ENCODE measurements at places on chromosomes 5 and 9.
A peak's percentile ranks its signal among the peaks of the same experiment; 100 is the strongest.

- DNase-seq, result no peak
These were observed 88.6 kb downstream of the PPP2R2B start for GRCh38 chr5:146789712-146790653.

GRCh38 chr5:66898241-66898995, 298.2 kb downstream of the CD180 start:
- peak; percentile 4 for DNase-seq

- DNase-seq, result no peak
These were observed 511.0 kb upstream of the RIOK2 start for GRCh38 chr5:97694091-97694490.

- DNase-seq, result no peak
These were observed 67.1 kb downstream of the ADAMTS12 start for GRCh38 chr5:33824516-33825195.

GRCh38 chr5:154373729-154374179, 72.0 kb upstream of the SAP30L start:
- DNase-seq, result no peak

GRCh38 chr9:125784286-125785049, 37.3 kb downstream of the PBX3 start:
- DNase-seq, result no peak

GRCh38 chr5:109223531-109223930, 186.2 kb downstream of the PJA2 start:
- DNase-seq, result no peak

GRCh38 chr9:38065369-38066075, 3.5 kb downstream of the SHB start:
- no peak for DNase-seq

DNA sequence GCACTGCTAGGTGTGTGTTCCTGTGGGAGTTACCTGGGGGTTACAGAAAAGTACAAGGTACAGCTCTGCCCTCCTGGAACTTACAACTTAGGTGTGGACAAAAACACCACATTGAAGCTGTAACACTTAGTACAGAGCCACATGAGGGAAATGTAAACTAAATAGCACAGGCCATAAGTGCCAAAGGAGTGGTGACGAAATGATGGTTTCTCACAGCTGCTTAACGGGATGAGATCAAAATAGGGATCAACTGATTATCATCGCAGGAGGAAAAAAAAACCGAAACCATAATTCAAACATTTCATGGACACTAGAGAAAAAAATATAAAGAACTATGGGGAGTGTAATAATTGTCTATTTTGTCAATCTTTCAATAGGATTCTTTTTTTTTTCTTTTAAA, 5.9 kb downstream of the LIX1 start:
- no peak for DNase-seq

GRCh38 chr5:131994533-131995226, 16.8 kb downstream of the ACSL6 start:
- no peak for DNase-seq

DNA sequence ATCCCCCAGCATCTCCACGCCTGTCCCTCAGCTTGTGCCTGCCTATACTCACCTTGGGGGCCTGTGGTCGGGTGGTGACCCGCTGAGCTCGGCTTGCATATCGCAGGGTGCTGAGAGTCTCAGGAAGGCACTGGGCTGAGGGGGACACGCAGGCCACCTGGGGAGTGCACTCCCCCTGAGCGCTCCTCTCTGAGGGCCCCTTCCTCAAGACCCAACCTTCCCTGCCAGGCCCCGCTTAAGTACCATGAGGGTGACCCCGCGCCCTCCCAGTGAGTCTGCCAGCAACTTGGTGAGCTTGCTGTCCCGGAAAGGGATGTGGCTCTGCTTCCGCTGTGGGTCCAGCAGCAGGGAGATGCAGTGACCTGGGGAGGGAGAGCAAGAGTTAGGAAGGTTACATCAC, 4.1 kb downstream of the KIF12 start:
- DNase-seq, result no peak

GRCh38 chr5:97548739-97549080, 365.7 kb upstream of the RIOK2 start:
- DNase-seq, result no peak

GRCh38 chr9:14750821-14751220, 28.3 kb upstream of the CER1 start:
- no peak for DNase-seq

DNA sequence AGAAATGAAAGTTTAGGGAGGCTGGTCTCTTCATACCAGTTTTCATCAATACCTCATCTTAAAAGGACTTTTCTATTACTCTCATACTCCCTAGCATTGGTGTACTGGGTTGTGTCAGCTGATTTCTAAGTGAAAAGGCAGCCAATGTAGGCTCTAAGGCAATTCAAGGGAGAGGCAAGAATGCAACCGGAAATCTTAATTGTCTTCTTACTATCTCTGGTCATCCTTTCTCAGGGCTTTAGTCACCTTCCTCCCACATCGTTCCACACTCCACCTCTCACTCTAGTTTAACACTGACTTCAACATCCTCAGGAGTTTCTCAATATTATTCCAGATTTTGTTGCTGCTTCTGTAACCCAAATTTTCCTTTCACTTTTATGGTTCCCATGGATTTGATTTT, 281.8 kb upstream of the RFX3 start:
- DNase-seq, result no peak

- no peak for DNase-seq
These were observed 31.7 kb upstream of the CDH6 start for GRCh38 chr5:31161781-31162181.

- DNase-seq, result no peak
These were observed 188.8 kb downstream of the BNC2 start for GRCh38 chr9:16681652-16681987.

GRCh38 chr9:70049672-70050271, 6.1 kb downstream of the MAMDC2 start:
- DNase-seq, result no peak

GRCh38 chr5:148403344-148403743, 19.6 kb downstream of the FBXO38 start:
- no peak for DNase-seq

- no peak for DNase-seq
These were observed 173.7 kb upstream of the SPEF2 start for GRCh38 chr5:35443803-35444595.

GRCh38 chr5:125725691-125726090, 697.5 kb upstream of the GRAMD2B start:
- DNase-seq, result no peak

DNA sequence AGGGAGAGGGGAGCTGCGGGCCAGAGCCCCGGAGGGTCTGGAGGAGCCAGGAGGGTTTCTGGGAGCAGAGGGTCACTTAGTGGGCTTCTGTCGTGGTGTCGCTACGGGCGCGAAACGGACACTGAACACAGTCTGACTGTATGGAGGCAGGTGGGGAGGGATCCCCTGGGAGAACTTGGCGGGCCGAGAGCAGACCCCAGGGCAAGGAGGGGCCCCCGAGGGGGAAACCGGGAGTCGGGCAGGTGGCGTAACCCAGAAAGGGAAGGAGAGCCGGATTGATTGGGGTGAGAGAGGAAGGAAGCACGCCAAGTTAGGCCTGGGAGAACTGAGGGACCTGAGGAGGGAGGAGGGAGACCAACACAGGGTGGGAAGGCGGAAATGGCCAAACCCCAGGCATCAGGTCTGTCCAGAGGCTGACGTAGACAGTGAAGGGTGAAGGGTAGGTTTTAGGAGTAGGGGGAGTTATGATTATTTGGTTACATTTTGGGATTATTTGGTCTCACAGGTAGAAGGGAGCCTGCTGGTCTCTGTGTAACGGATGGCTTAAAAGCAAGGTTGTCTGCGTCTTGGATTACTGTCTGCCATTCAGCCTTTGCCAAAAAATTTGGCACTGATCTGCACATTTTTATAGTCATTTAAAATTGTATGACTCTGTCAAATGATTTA, 3.3 kb upstream of the MSMP start:
- peak; percentile 85 for DNase-seq

- no peak for DNase-seq
These were observed 662.7 kb upstream of the RGMB start for GRCh38 chr5:98110791-98111190.

- DNase-seq, result no peak
These were observed 58.7 kb downstream of the RAB3C start for GRCh38 chr5:58641533-58641932.

- no peak for DNase-seq
These were observed 555.0 kb downstream of the RAB3C start for GRCh38 chr5:59137846-59138245.

GRCh38 chr9:110126986-110127864, 80.7 kb downstream of the C9orf152 start:
- DNase-seq, result no peak

DNA sequence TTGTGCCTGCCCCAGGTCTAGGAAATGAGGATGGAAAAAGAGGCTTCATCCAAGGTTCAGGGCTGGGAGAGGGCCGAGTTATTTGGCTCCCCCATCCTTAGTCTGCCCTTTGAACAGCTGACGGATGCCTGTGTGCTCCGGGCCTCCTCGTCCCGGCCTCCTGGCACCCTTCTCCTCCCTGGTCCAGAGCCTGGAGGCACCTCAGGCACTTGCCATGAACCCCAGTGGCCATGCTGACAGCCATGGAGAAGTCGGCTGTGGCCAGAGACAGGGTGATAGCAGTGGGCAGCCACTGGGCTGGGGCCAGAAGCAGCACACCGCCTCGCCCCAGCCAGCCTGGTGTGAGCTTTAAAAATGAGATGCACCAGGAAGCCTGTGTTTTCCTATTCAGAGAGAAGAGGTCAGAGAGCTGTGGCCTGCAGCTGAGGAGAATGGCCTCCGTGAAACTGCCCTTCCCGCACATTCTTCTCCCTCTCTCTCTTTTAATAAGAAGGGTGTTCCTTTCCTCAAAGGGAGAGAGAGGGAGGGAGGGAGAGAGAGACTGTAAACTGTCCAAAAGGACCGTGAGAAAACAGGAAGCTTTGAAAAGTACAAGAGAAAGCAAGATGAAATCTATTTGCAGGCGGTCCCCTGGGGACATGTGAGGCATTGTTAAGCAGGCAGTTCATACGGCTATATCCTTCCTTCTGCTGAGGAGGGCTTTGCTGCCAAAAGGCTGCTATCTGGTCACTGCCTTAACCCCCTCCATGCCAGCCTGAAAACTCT, 55.3 kb downstream of the ZNF366 start:
- no peak for DNase-seq

DNA sequence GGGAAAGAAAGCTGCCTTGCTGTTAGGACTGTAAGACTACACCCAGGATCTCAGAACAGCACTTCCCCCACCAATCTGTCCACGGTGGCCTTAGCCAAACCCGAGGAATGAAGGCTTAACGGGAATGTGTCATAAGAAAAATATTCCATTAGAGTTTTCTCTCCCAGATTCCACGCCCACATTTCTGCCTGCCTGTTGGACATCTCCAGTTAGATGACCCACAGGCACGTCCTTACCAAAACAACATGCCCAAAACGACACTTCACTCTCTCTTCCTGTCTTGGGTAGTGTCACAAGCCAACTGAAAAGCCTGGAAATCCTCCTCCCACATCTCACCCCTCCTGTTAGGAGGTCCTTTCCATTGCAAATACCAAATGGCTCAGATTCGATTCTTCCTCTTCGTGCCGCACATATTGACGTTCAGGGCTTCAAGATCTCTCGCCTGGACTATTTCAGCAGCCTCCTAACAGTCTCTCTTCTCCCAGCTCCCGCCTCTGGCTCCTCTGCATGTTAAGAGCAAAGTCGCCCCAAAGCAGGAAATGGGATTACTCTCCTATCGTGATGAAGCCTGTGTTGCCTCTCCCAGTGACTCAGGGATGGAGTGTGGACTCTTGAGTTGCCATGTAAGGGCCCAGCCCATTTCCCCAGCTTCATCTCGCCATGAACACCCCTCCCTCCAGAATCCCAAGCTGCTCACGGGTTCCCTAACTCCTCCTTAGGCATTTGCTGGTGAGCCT, 159.3 kb downstream of the NR3C1 start:
- no peak for DNase-seq

- DNase-seq, result no peak
These were observed 108.1 kb downstream of the GCNT1 start for GRCh38 chr9:76567086-76567485.

DNA sequence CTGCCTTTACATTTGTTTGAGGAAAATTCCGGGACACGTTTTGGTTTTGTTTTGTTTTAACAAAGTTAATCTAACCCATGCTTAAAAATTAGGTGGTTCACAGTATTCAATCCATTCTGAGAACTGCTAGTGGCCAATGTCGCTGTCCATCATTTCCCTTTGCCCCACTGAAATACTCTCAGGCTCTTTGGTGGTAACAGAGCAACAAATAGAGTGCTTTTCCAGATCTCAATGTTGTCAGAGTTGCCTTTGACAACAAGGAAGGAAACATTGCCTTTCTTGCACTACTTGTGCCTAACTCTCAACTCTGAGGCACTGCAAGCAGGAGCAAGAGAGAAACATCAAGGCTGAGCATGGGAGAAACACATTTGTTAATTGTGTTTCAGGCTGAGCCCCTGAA, 154.0 kb downstream of the MCTP1 start:
- DNase-seq, result no peak

- no peak for DNase-seq
These were observed 21.2 kb upstream of the PFDN1 start for GRCh38 chr5:140324041-140324600.

DNA sequence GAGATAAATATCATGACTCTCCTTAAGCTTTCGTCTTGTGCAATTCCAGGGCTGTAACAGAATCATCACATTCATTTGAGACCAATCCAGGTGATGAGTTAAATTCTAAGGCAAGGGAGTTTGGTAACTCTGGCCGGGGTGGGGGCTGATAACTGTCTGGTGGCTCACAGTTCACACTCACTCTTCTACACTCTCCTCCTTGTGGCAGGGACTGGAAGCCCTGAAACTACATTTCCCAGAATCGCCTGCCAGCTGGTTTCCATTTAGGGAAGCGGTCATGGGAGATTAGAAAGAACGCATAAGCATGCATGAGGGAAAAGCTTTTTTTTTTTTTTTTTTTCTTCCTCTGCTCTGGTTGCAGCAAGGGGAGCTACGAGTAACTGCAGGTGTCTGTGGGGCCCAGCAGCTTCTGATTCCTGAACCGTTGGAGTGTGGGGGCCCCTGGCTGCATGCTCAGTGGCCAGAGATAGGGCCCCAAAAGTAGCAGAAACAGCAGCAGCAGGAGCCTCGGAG, 154.8 kb upstream of the TBC1D2 start:
- no peak for DNase-seq

GRCh38 chr9:109799792-109800191, 19.8 kb downstream of the PALM2AKAP2 start:
- DNase-seq, result no peak

GRCh38 chr5:36168737-36169136, 16.8 kb downstream of the SKP2 start:
- no peak for DNase-seq
